Cortex of kidney (tissue), 1 donor: ENCODE measurements at places on chromosomes 2 and 18.

DNA sequence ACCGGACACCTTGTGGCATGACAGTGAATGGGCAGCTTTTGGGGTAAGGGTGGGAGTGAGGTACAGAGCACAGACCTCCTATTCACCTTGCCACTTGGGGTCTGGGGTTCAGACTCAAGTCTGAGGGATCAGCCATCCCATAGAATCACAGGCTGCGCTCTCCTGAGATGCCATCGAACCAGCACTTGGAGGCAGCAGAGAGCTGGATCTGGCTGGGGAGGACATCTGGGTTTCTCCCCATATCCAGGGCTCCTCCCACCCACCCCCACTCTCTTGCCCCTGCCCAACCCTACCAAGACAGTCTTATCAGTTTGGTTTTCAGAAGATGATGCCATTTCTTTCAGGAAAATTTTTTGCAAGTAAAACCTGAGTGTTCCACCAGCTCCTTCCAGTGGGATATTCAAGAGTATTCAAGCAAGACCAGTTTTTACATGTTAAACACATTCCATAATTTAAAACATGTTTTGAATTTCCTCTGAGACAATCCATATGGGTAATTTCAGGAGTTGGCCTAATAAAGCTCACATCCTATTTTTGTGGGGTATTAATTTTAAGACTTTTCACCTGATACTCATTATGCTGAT is 29.2 kb upstream of the TEX44 start:
- DNase-seq: no peak

DNA sequence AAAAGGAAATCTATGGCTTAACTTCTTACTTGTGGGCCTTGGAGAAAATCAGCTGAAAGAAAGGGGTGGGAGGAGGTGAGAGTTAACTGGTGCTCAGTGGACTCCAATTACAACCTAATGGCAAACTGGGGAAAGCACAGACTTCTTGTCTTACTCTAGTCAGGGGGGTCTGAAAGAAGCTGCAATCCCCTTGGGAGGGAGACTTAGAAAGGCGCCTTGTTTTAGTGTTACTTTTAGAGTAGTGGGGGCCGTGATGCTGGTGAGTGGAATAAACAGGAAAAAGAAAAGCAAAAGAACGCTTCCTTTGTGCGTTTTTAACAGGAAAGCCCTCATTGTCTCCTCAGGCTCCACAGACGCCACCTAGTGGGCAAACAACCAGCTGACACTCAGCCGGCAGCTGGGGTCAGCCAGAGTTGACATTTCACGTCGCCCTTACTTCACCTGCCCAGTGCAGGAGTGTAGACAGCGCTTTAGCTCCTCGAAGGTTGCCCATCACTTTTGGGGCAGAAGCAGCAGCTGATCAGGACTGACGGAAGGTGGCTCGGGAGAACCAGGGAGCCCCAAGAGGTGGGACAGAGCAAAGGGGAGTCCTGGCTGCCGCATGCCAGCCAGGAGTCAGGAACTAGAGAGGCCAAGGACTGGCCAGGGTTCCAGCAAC is 55.9 kb upstream of the GORASP2 start:
- no peak for DNase-seq

- DNase-seq: no peak
These were observed 24.7 kb upstream of the KCNS3 start for GRCh38 chr2:17853799-17854198.

DNA sequence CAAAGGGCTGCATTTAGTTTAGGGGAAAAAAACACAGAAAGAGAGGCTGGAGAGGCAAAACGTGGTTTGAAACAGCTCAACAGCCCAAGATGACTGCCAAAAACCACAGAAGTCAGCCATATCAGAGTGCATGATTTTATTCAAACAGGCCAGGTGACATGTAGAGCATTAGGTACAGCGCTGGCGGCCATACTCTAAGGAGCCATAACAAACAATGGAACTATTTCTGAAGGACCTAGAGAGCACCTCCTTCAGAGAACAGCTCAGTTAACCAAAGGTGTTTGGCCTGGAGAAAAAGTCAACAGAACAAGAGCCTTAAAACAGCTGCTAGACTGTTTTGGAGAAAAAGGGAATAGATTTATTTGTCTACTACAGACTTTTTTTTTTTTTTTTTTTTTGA is 2.6 kb downstream of the THADA start:
- no peak for DNase-seq

- no peak for DNase-seq
These were observed 13.5 kb upstream of the IGFBP2 start for GRCh38 chr2:216619411-216620393.

GRCh38 chr18:50879302-50880118 is 592 bp downstream of the ME2 start:
- DNase-seq: no peak

- DNase-seq: no peak
These were observed 37.1 kb downstream of the BCL2L11 start for GRCh38 chr2:111157798-111158197.
